GM04504 (cell line): ENCODE measurements at places on chromosomes 13 and 19.
A peak's percentile ranks its signal among the peaks of the same experiment; 100 is the strongest.

GRCh38 chr19:50358483-50359327, 6.7 kb downstream of the NAPSA start:
- DNase-seq = peak; percentile 14

- DNase-seq = peak; percentile 92
Measured at GRCh38 chr19:15265850-15266248, 33.6 kb upstream of the EPHX3 start.

GRCh38 chr13:112245989-112246388, 130.2 kb upstream of the SPACA7 start:
- DNase-seq = no peak

DNA sequence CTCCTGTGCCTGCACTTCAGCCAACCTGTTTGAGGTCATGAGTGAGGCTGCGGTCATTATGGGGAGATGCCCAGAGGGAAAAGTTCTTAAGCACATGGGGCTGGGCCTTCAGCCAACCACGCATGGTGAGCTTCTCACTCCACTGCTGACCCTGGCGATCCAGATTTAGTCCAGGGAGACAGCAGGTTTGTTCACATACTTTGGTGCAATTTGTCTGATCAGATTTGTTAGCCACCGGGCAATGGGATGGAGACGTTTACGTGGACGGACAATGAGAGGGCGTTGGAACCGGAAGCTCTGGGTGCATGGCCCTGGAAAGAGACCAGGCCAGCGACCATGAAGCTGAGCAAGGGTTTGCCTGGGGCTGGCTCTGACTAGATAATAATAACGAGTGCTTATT, 56.2 kb downstream of the RGCC start:
- DNase-seq = no peak

DNA sequence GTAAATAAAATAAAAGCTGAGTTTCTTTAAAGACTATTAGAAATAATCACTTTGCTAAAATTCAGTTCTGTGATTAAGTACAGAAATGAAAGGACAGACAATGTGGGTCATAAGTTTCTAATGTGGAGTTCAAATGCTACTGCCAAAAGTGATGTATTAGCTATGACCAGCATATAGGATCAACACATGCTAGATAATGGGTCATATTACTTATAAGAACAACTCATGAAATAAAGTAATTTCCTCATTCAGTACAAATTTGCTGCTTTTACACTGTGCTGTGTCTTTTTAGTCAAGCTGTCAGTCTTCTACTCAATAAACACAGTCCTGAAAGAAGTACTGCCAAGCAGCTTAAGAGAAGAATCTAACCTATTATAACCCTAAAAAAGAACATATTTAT, 135.2 kb downstream of the VWA8 start:
- DNase-seq = no peak

- DNase-seq = no peak
Measured at GRCh38 chr13:52394586-52394985, 11.4 kb downstream of the THSD1 start.

- DNase-seq = no peak
Measured at GRCh38 chr19:8398311-8398771, 8.2 kb downstream of the RAB11B start.

- no peak for DNase-seq
Measured at GRCh38 chr13:51764184-51765141, 39.5 kb downstream of the DHRS12 start.

DNA sequence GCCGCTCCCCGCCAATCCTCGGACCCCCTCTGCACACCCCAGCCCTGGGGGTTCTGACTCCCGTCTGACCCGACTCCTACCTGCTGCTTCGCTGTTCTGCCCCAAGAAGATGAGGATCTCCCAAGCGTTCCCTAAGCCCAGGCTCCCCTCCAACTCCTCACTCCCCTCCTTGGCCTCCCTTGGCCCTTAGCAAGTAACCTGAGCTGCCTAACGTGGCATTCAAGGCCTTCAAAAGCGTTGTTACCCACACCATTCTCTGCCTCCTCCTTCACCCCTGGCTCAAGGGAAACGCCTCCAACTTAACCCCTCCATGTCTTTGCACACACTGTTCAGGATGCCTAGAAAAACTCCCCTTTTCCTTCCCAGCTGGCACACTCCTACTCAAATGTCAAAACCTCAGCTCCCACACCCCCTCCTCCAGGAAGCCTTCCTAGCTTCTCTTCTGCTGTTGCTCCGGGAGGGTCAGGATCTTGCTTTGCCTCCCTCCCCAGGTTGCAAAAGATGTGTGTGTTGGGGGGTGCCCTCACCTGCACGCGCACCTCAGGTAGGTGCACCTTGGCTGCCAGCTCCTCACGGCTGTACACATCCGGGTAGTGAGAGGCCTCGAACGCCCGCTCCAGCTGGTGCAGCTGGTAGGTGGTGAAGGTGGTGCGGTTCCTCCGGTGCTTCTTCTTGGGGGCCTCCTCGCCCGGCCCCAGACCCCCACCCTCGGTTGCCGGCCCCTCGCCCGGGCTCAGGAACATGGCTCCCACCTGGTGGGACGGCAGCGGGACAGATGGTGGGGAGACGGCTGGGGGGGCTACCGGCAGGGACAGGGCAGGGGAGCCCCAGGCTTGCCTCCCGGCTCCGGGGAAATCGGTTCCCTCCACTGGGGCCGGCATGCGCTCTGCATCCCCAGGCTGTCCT, 775 bp downstream of the RAX2 start:
- DNase-seq = no peak

DNA sequence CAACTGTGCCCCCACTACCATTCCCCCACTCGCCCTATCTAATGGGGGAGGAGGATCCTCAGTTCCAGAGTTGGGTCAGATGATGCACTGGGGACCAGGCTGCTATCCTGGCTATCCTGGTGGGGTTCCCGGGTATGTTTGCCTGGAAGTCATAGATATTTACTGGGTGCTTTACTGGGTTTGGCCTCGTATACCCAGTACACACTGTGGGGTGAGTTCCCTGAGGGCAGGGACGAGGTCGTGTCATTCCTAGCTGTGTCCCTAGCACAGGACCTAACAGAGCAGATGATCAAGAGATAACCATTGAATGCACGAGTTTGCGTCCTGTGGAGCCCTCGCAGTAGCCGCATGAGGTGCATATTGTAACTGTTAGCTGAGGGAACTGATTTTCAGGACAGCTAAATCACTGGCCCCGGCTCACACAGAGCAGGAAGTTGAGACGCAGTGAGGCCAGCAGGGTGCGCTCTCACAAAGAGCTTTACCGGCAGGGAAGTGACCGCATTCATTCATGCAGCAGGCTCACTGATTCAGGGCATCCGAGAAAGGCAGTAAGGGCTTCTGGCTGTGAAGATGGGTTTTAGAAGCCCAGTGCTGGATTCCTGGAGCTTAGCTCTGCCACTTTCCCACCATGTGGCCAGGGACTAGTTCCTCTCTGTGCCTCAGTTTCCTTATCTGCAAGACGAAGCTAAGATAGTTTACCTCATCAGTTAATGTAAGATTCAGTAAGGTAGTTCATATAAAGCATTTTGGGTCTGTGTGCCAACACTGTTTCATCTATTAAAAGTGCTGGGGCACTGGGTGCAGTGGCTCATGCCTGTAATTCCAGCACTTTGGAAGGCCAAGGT, 6.0 kb downstream of the RUVBL2 start:
- DNase-seq = no peak

- DNase-seq = peak; percentile 24
Measured at GRCh38 chr13:77390391-77390790, 63.5 kb upstream of the MYCBP2 start.

GRCh38 chr19:23070353-23071146, 46.3 kb upstream of the ZNF730 start:
- DNase-seq = no peak

- peak; percentile 74 for DNase-seq
Measured at GRCh38 chr19:13117772-13118423, at the start of gene NACC1. Gene NACC1 (plus strand): TSS chr19:13118264. CDS start chr19:13135208, 16,944 bp downstream.
